ENCODE measurements at places on chromosomes 2 and 18.

DNA sequence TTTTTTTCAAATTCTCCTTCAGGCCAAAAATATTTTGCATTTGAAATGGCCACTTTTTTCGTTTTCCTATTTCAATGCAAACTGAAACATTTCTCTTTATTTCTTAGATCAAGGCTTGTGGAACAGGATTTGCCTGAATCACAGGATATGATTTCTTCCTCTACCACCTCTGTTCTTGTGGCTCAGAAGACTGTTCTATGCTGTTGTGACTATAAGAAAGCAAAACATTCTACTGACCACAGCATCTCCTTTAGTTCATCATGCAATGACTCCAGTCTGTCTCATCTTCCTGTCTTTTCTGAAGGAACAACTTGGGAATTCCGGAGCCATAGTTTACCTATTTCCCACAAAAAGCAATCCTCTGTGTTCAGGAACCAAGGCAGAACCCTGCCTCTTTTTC lies 16.2 kb upstream of the ZNF512 start:
- DNase-seq, result no peak

GRCh38 chr2:179340678-179341077 lies 76.0 kb upstream of the SESTD1 start:
- DNase-seq, result no peak

DNA sequence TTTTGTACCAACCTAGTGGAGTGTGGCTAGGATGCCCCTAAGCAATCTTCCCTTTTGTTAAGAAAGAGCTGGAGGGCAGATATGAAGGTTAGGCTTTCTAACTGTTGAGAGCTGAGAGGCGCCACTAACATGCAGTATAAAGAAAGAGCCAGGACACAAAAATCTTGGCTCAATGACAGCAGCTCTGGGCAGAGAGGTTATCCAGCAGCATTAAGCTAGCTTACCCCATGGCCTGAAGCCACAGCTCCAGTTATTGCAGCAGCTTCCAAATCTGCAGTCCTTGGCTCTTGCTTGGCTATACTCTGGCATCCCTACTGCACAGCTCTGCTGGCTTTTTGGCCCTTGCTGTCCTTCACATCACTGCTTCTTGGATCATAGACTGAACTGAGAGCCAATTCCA lies 213.4 kb downstream of the GPD2 start:
- DNase-seq, result no peak

DNA sequence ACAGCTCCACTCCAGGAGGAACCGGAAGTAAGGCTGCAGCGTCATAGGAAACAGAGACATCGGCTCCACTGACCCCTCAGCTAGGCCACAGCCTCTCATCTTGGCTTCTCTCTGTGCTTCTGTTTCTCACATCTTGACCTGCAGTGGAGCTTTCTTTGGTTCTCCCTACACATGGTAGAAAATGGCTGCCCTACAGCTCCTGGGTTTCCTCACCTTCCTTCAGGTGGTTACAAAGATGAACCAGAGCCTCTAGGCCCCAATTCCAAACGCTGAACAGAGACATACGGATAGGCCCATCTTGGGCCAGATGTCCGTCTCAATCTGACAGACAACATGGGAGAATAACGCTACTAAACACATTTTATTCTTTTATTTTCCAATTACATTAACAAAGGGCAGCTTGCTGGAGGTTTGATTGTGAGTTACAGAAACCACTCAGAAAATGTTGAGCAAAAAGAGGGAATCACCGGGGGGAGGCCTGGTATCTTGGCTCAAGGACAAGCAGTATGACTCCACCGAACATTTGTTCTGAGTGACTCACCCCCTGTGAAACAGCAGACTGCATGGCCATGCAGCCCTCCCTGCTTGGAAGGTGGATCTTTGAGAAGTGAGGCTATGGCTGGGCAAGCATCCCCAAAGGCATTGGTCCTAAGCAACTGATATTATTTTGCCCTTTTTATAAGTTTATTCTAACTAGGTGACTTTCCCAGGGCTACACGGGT lies 303.5 kb downstream of the CDCA7 start:
- DNase-seq, result no peak

Data from stimulated activated CD8-positive, alpha-beta memory T cell treated with anti-CD3 and anti-CD28 coated beads, Interleukin-7, amount 100 ng/mL, for 24 hours (primary cell).